Spinal cord (tissue), 10 donors: ENCODE measurements at places on chromosomes 1 and 21. TPM values are rescaled to one million over a fixed set of nuclear protein-coding genes. Genes with fewer than 3 reads are reported as not detected.

DNA sequence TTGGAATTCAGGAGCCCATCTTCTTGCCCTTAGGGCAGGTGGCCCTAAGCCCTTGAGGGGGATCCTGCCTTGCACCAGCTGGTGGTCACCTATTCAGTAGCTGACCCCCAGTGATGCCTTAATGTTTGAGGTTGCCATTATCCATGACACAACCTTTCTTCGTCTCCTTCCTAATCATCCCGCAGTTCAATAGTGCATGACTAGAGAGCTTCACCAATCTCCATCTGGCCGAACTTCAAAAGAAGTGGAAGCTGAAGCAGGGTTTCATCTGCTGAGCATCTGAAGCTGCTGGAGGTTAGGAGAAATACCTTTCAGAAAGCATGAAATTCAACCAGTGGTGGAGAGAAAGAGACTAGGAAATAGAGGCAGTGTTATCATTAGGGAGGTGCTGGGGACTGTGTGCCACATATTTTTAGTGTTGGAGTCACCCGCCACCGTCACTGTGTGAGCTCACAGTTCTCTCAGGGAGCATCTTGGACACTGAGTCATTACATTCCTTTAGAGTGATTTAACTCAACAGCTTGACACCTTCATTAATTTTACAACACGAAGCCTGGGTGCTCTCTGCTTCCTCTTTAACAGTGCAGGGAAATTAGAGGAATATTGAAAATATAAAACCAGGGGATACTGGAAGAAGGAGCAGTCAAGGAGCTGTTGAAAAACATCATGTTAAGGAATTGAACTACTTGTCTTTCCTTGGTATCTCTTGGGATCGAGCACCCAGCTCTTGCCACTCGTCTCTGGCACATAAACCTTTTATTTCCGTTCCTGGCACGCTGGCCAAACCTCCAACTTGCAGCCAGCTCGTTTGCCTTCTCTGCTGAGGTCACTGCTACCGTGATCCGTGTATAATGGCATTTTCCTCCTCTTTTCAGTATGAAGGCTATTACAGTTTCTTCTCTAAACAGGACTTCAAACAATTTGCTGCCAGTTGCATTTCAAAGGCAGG, 53.6 kb downstream of the PEX14 start:
- no peak for DNase-seq

- no peak for DNase-seq
Measured at GRCh38 chr1:3004285-3005205, 16.7 kb upstream of the ACTRT2 start.

LCE6A gene
- not detected for polyA plus RNA-seq

- DNase-seq = no peak
Measured at GRCh38 chr1:6803357-6803756, 18.1 kb downstream of the CAMTA1 start.

- no peak for DNase-seq
Measured at GRCh38 chr1:37478890-37479254, 4.5 kb downstream of the ZC3H12A start.

GRCh38 chr21:43974791-43975468, 37.2 kb upstream of the TRAPPC10 start:
- no peak for DNase-seq

- DNase-seq = no peak
Measured at GRCh38 chr1:1665815-1666251, 7.0 kb upstream of the CDK11B start.

DNA sequence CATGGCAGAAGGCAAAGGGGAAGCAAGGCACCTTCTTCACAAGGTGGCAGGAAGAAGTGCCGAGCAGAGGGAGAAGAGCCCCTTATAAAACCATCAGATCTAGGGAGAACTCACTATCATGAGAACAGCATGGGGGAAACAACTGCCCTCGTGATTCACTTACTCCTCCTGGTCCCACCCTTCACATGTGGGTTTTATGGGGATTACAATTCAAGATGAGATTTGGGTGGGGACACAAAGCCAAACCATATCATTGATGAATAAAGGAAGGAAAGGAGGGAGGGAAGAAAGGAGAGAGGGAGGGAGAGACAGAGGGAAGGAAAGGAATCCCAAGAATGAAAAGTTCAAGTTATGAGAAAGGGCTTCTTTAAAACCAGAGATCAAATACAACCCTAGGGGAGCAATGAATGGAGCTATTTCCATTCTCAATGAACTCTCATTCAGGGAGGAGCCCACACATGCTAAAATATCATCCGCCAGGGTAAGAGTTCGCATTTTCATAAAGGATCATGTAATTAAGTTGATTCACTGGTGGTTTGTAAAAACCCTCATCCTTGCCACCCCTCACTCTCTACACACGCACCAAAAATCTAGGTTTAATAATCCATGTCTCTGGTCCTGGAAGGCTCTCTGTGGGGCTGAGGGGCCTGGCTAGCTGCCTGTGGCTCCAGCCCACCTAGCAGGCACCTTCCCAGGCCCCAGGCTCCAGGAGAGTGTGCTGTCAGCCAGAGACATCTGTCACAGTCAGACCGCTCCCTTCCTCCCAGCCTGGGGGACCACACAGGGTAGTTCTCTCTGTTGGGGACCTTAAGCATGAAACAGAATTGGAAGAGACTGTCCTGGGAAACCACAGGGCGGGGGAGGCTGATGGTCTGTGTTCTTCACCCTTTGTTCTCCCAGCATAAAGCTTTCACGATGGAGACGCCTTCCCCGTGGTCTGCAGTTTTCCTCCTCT, 94.0 kb downstream of the CCDC185 start:
- no peak for DNase-seq

- no peak for DNase-seq
Measured at GRCh38 chr1:205913451-205914154, 29.7 kb downstream of the SLC26A9 start.

DNA sequence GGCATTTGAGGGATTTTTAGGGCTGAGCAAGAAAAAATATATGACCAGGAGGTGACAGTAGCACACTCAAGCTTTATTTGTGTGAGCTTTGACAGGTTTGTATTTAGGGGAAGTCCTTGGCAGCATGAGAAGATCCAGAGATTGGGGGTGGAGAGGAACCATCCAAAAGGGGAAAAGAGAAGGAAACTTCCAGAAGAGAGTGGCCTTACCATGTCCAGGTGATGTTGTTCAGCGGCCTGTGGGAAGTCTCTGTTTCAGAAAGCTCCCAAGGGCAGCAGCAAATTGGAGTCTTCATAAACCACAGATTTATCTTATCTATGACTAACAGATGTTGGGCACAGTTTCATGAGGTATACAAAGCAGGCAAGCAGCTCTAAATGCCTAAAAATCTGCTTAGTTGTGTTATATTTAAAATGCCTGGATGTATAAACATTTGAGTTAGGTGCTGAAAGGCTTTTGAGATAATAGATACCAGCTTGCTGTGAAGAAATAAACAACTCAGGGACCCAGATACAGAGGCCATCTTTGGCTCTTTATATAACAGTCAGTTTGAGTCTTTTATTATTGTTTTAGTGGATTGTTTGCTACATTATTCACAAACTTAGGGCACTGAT, 21.2 kb upstream of the ADAR start:
- no peak for DNase-seq

EFCAB7 gene
- polyA plus RNA-seq = 22.0 TPM

DNA sequence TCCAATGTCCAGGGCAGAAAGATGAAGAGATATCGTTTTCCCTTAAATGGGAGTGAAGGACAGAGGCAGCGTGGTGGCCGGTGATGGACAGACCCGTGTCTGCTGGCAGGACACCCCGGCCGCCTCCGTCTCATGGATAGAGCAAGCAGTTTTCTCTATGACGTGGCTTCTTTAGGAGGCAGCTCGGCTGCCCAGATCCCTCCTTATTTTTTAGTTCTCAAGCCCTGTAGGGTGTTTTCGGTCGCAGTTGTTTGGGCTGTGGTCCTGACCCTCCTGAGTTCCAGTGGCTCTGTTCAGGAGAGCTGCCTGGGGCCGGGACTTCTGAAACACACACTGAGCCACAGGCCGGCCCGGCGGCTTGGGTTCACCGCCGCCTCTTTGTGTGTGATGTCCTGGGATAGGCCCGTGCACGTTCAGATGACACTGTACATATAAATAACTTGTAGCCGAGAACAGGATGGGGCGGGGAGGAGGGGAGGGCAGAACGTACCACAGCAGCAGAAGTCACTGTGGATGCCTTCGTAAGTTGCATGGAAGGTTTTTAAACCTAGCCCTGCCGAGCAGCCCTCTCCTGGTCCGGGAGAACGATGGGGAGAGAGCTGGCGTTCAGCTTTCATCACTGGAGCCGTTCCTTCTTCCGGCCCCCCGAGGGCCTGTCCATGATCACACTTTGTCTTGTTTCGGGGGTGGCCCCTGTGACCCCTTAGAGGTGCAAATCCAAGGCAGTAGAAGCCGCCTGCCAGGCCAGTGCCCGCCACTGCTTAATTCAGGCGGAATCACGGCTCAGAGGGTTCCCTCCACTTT, 65.2 kb downstream of the SIK1 start:
- no peak for DNase-seq

DNA sequence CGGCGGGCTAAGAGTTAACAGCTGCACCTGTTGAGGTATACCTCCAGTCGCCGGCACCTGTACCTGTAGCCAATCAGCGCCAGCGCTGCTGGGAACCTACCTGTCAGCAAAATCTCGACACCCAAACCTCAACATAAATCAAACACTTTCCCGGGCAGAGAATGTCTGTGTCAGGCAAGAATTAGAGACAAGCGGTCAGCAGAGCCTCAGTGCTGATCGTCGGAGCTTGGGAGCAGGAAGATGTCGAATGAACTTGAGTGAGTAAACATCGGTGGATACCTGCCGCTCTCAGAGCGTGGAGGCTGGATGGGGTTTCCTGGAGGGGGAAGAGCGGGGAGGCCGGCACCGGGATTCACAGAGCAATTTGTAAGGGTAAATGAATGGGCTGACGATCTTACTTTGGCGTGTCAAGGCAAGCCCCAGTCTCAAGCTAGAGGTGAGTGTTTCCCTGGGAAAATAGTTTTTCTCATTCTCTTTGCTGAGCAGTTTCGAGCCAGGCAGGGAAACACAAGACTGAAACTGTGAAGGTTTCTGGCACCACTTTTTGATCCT, at the start of gene GRHL3:
Gene GRHL3 (plus strand): TSS at position 46 of the 552 bp plus-strand sequence. CDS start 195 bp downstream, at position 241.
- no peak for DNase-seq

- peak; percentile 44 for DNase-seq
Measured at GRCh38 chr1:200558866-200559459, 61.6 kb downstream of the KIF14 start.

THEM5 gene
- 1.8 TPM for polyA plus RNA-seq

DNA sequence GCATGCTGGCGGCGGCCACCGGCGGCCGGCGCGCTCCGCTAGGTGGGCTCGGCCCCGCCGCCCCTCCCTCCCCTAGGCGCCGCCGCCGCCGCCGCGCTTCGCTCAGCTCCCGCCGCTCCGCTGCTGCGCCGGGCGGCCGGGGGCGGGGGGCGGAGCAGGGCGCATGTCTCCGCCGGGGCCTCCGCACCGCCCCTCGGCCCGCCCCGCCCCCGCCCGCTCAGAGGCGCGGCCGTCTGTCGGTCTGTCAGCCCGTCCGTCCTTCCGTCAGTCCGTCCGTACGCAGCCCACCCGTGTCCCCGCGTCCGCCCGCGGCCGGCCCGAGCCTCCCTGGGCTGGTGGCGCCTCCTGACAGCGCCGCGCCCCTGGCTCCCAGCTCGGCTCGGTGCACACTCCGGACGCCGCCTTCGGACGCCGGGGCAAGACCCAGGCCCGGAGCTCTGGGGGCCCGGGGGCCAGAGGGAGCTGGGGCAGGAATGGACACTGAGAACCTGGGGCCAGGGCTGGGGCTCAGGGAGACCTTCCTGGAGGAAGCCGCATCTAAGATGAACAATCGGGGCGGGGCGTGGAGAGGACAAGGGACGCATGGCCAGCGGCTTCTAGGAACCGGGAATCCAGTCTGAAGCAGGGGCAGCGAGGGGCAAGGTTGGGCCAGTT, at the start of gene GPR153:
Gene GPR153 (minus strand): TSS at position 138 of the 654 bp plus-strand sequence. CDS start 6,193 bp downstream, outside the sequence.
- no peak for DNase-seq

- DNase-seq = no peak
Measured at GRCh38 chr1:115184260-115184950, 95.1 kb upstream of the TSPAN2 start.

DNA sequence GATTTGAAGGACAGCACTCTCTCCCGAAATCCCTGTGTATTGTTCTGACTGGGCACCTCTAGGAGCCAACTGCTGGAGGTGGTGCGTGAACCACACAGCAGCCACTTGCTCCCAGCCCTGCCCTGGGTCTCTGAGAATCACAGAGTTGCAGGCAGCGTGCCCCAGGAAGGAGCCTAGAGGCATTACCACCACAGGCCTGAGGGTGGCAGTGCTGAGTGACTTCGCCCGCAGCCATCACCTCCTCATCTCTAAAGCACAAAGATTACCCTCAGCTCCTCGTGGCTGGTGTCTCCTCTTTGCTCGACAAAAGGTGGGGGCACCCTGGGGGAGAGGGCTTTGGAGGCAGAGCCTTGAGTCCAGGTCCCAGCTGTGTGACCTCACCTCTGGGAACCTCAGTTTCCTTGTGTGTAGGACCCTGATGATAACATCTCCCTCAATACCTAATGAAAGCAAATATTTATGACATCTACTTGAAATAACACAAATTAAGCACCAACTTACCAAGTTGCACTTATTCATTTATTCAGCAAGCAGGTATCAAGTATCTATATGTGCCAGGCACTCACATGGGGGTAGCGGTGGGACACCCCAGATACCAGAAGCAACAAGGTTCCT, 86.3 kb downstream of the VWA5B1 start:
- peak; percentile 84 for DNase-seq

- no peak for DNase-seq
Measured at GRCh38 chr1:110184446-110184845, 25.7 kb upstream of the KCNC4 start.

DNA sequence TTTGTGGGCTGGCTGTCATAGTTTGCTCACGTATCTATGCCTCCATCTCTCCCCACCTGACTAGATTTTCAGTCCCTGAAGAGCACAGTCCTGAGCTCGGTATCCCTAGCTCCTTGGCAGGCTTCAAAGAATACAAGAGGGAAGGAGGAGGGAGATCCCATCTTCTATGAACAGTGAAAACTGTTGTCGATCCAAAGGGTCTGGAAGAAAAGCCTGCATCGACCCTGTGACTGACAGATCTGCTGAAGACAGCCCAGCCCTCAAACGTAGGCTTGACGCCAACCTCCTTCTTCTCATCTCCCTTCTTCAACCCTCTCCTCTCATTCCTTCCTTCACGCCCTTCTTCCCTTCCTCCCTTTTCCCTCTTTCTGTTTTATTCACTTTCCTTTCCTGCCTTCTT, 13.3 kb upstream of the ADORA1 start:
- DNase-seq = no peak

GRCh38 chr1:43881415-43881814, 52.2 kb upstream of the ARTN start:
- no peak for DNase-seq

FTCD gene
- 6.0 TPM for polyA plus RNA-seq
